ENCODE measurements at places on chromosomes 5 and 9. TPM values are rescaled to one million over a fixed set of nuclear protein-coding genes. Genes with fewer than 3 reads are reported as not detected.

DNA sequence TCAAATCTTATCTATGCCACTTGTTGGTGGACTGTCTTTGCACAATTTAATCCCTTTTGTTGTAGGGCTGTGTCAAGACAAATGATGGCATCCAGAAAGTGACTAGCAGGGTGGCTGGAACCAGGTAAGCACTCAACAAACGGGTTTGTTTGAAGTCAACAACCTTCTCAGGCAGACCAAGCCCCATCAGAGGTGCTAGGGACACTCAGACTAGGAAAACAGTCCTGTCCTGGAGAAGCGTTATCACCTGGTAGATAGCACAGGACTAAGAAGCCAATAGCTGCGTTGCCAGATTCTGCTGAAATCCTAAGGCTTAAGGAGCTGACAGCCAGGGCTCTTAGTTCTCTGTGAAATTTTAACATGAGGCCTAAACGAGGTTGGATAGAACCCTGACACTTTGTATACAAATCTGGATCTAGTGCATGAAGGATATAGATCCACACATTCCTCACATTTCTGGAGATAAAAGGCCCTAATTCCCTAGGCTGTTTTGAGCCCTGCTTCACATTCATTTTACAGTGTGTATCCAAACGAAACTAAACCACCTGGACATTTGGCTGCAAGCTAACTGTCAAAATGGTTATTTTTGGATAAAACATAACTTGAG lies 179.8 kb downstream of the DCP2 start:
- no peak overlapping the region for H3K27ac ChIP-seq
- H3K4me1 ChIP-seq: peaks cover 11% of the 10 kb centered on the region
- no peaks in the 10 kb centered on the region for H3K36me3 ChIP-seq
- DNase-seq: no peak

DNA sequence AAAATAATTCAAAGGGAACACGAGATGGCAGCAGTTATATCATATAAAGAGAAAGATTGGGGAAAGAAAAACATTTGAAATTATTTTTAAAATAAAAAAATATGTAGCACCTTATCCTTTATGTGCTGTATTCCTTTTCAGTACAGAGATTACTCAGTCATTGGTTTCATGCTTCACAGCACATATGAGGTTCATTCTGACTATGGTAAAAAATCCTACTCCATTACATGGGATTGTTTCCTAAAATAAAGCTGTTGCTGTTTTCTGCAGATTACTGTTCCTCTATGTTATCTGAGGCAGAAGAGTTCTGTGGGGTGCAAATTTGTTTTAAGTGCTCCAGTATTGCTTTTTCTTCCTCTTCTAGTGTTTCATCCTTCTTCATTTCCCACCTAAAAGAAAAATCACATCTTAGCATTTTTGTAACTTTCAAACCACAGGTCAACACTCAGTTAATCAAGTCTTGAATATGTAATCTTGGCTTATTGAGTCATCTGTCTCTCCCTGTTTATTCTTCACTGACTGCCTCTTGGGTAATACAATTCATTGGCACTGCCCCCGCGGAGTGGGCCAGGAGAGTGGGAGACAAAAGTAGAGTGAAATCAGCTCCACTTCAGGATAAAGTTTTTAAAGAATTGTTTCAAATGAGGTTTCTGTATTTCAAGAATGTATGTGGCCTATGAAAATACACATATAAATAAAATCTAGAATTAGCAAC lies 412.5 kb upstream of the POU5F2 start:
- no peaks in the 10 kb centered on the region for H3K27me3 ChIP-seq
- no peak overlapping the region for H3K27ac ChIP-seq
- no peak overlapping the region for H3K4me3 ChIP-seq
- H3K36me3 ChIP-seq: no peaks in the 10 kb centered on the region

DNA sequence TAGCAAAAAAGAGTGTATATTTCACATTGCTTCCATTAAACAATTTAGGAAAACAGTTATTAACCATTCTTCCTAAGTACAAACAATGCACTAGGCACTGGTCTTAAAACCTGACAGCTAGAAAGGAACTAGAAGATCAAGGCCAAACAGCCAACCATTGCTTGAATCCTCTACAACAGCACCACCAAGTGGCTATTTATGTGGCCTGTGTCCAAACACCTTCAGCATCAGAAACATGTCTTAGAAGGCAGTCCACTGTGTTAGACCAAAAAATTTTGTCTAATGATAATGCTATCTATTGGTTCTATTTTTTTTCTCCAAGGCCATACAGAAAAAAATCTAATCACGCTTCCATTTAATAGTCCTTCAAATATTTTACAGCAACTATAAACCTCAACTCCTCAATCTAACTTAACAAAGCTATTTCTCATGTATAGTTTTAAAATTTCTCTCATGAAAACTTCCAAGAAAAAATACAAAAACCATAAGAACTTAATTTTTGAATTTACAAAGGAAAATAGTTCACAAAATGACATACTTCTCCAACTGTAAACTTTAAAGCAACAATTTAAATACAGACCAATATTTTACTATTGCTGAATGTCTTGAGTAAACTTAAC lies 36.1 kb downstream of the CAAP1 start:
- no peak overlapping the region for H3K4me3 ChIP-seq
- no peak overlapping the region for H3K27ac ChIP-seq
- H3K4me1 ChIP-seq: no peaks in the 10 kb centered on the region
- no peaks in the 10 kb centered on the region for H3K27me3 ChIP-seq
- peak; percentile 43 for DNase-seq
- H3K36me3 ChIP-seq: peaks cover 5% of the 10 kb centered on the region

DNA sequence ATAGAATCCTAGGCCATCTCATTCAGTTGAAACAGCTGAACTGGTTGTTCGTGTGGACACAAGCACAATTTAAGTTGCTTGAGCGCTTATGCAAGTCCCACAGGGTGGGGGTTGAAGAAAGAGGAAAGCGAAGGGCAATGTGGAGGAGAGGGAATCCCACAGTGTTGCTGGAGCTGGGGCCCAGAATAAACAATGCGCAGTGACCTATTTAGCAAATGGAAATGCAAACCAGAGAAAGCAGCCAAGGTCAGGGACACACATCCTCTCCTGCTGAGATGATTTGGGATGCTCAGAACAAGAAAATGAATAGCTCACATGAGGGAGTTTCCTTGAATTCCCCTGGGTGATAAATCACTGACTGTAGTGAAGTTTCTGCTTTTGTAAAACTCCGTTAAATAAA lies 838.3 kb downstream of the TLE4 start:
- no peak overlapping the region for H3K4me3 ChIP-seq
- no peaks in the 10 kb centered on the region for H3K36me3 ChIP-seq
- H3K27ac ChIP-seq: no peak overlapping the region
- H3K4me1 ChIP-seq: no peaks in the 10 kb centered on the region
- H3K27me3 ChIP-seq: no peaks in the 10 kb centered on the region
- no peak for DNase-seq

- no peak overlapping the region for H3K27ac ChIP-seq
- peak; percentile 11 for DNase-seq
- H3K27me3 ChIP-seq: peaks cover 2% of the 10 kb centered on the region
These were observed 122.6 kb downstream of the APBA1 start for GRCh38 chr9:69549310-69550202.

GRCh38 chr5:9533096-9533495 lies 12.8 kb downstream of the SEMA5A start:
- peak overlapping the region; percentile 70 for H3K4me3 ChIP-seq
- peaks cover 59% of the 10 kb centered on the region for H3K4me1 ChIP-seq
- H3K27me3 ChIP-seq: peaks cover 4% of the 10 kb centered on the region
- H3K27ac ChIP-seq: peak overlapping the region; percentile 84
- no peak for DNase-seq

DNA sequence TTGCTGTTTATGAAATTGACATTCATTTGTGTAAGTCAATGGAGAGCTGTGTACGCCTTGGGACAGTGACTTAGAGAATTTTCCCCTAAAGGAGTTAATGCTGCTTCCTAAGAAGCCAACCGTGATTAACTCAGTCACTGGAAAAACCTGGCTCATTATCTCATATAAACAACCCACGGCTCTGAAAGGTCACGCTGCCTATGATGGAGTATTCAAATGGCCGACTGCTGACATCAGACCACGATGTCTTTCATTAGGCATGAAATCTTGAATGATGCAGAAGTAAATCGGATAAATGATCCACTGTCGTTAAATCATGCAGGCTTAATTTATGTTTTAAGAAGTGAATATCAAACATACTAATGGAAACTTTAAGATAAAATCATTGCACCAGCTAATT lies 603.7 kb downstream of the RAB3C start:
- DNase-seq: no peak
- H3K27ac ChIP-seq: no peak overlapping the region
- peaks cover 18% of the 10 kb centered on the region for H3K27me3 ChIP-seq
- no peak overlapping the region for H3K4me3 ChIP-seq

DNA sequence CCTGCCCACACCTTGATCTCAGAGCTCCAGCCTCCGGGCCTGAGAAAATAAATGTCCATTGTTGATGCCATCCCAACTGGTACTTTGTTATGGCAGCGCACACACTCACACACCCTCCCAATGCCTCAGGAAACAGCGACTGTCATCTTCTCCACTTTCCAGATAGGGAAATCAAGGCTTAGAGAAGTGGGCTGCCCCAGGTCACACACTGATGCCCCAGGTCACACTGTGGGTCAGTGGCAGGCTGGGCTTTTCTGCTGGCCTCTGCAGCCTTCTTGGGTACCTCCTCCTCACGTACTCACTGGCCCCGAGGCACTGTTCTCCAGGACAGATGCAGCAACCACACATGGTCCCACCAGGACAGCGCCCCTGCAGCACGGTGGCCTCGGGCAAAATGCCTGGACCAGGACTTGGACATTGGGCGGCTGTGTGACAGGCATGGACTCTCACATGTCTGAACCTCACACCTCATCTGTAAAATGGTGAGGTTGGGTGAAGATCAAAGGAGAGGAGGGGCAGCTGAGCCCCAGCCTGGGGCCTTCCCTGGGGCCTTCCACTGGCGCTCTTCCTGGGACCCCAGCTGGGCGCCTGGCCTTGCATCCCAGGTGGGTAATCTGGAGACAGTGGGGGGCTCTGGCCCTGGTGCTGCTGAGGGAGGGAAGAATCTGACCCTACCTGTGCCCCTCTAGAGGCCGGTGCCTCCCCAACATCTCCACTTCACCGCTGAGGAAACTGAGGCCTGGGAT lies 156.0 kb downstream of the COL23A1 start:
- no peaks in the 10 kb centered on the region for H3K4me1 ChIP-seq
- peaks cover 4% of the 10 kb centered on the region for H3K27me3 ChIP-seq
- no peak overlapping the region for H3K27ac ChIP-seq
- H3K4me3 ChIP-seq: no peak overlapping the region
- DNase-seq: no peak
- peaks cover 14% of the 10 kb centered on the region for H3K36me3 ChIP-seq

DNA sequence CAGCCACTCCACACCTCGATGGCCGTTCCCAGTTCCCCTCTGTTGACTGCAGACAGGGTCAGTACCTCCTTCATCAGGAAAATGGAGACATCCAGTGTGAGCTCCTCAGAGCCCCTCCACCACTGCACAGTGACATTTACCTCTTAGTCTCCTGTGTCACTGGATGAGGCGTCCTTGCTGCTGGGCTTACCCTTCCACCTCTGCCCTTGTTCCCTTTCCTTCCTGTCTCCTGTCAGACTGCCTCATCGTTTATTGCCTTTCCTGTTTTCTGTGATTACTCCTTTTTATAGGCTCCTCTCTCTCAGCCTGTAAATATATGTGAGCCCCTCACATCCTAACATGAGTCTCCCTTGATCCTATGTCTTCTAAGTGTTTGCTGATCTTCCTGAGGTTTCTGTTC lies 23.2 kb upstream of the SPTAN1 start:
- DNase-seq: no peak
- peaks cover 9% of the 10 kb centered on the region for H3K27me3 ChIP-seq
- peak overlapping the region; percentile 20 for H3K4me3 ChIP-seq

DNA sequence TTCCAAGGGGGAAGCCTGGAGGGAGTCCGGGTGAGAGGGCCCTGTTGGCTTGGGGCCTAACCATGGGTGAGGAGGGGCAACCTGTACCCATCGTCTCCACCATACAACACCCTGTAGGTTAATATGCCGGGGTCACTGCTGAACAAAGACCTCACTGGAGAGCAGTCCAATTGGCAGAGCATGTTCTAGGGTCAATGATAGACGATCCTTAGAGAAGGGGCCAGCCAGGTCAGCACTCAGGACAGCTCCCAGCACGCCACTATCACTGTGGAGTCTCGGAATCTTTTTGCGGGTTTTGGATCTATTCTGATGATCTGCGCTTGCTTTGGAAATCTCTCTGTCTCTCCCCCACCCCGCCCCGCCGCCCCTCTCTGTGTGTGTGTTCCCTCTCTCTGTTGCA lies 218.4 kb upstream of the MVB12B start:
- peaks cover 35% of the 10 kb centered on the region for H3K27me3 ChIP-seq
- H3K36me3 ChIP-seq: no peaks in the 10 kb centered on the region

GRCh38 chr5:174172152-174172551 lies 126.6 kb downstream of the NSG2 start:
- no peaks in the 10 kb centered on the region for H3K4me1 ChIP-seq
- no peaks in the 10 kb centered on the region for H3K36me3 ChIP-seq
- DNase-seq: no peak
- H3K27ac ChIP-seq: no peak overlapping the region

Gene C5orf63
- 2.3 TPM for total RNA-seq

Gene ARL14EPL
- not detected for total RNA-seq

Gene TAF1L
- not detected for total RNA-seq

Gene SETD9
- 8.8 TPM for total RNA-seq

Gene CENPH
- total RNA-seq: 21.0 TPM

Gene GCNT1
- total RNA-seq: 21.7 TPM

Gene CDKN2A
- 124 TPM for total RNA-seq

Gene POU5F2
- total RNA-seq: 0.07 TPM

Gene RNF183
- not detected for total RNA-seq

Gene ANKRD18B
- 9.9 TPM for total RNA-seq
